ENCODE measurements at places on chromosomes 5 and 9.

GRCh38 chr9:27339661-27340284 lies 42.8 kb upstream of the EQTN start:
- no peak for DNase-seq

DNA sequence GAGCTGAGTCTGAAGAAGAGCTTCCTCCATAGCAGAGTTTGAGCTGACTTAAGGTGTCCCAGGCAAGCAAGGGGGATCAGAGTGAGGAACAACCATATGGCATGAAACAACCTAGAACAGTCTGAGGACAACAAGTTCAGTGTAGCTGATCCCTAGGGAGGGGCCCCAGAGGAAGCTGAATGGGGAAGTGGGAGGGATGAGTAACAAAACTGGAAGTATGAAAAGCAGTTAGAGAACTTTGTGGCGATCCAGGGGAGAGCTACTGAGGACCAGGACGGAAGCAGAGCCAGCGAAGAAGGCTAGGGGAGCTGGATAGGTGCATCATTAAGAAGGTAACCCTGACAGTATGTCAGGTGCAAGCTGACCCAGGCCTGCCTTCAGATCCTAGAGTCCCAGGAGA lies 580.8 kb downstream of the BNC2 start:
- no peak for DNase-seq

DNA sequence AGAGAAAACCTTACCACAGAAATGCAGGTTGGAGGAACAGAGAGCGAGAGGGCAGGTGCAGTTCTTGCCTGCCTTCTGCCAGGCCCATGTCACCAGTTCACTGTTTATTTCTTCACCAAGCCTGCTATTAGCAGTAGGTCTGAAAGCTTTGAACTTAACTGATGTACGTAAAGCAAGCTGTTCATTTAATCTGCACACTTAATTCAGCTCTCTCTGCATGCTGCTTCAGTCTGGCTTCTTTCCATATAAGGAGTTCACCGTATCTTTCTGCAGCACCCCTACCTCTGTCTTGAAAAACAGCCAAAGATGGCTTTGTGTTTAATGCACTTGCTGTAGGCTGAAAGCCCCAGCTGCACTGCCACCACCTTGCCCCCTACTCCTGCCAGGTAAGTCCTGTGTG lies 205.1 kb downstream of the RAB3C start:
- DNase-seq, result no peak

- no peak for DNase-seq
Observed at GRCh38 chr9:4389003-4389402, 89.1 kb upstream of the GLIS3 start.

- DNase-seq, result no peak
Observed at GRCh38 chr5:56301069-56301468, 67.9 kb upstream of the ANKRD55 start.

GRCh38 chr5:133642153-133642722 lies 29.9 kb upstream of the FSTL4 start:
- DNase-seq, result no peak

DNA sequence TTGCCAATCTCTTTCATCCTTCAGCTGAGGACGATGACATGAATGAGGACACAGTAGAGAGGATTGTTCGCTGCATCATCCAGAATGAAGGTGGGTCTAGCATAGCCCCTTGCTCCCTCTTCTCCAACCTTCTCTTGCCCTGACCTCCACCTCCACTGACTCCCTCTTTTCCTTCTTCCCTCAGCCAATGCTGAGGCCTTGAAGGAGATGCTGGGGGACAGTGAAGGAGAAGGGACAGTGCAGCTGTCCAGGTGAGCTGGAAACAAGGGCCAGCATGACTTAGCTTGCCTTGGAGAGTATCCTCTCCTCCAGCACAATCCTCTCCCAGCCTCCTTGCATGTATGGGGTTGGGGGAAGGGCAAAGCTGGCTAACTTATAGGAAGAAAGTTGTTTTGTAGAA lies 2.0 kb downstream of the RELL2 start:
- no peak for DNase-seq

DNA sequence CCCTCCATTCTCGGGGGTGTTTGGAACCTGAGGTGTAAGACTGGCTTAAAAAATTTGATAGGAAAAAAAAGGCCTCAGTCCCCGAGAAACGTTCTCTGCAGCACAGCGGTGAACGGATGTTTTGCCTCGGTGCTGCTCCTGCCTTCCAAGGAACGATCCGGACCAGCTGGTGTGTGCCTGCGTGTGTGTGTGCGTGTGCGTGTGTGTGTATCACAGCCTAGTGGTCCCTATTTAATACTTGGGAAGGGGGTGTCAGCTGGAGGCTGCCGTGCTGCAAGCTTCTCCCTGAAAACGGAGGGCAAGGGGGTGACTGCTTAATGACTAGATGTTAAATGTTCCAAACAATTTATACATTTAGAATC lies 76.9 kb downstream of the LHX2 start:
- no peak for DNase-seq

GRCh38 chr5:16446993-16447392 lies 18.6 kb downstream of the ZNF622 start:
- no peak for DNase-seq

DNA sequence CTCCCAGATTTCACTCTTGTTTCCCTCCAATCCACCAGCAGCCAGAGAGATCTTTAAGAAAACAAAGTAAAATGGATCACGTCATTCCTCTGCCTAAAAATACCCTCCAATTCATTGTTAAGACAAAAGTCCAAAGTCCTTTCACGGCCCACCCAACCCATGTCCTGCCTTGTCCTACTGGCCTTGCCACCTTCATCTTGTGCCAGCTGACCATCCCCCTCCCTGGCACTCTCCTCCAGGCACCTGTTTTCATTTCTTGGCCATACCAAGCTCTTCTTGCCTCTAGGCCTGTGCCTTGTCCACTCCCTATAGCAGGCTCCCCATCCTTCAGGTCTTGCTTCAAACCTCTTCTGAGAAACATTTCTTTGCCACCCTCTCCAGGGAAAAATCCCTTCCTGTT lies 307.6 kb downstream of the MSX2 start:
- DNase-seq, result no peak

GRCh38 chr5:27911216-27911615 lies 872.8 kb upstream of the CDH9 start:
- no peak for DNase-seq

GRCh38 chr9:98941946-98942523 lies 1.7 kb upstream of the COL15A1 start:
- no peak for DNase-seq

- no peak for DNase-seq
Observed at GRCh38 chr5:121399879-121400278, 451.8 kb upstream of the FTMT start.

DNA sequence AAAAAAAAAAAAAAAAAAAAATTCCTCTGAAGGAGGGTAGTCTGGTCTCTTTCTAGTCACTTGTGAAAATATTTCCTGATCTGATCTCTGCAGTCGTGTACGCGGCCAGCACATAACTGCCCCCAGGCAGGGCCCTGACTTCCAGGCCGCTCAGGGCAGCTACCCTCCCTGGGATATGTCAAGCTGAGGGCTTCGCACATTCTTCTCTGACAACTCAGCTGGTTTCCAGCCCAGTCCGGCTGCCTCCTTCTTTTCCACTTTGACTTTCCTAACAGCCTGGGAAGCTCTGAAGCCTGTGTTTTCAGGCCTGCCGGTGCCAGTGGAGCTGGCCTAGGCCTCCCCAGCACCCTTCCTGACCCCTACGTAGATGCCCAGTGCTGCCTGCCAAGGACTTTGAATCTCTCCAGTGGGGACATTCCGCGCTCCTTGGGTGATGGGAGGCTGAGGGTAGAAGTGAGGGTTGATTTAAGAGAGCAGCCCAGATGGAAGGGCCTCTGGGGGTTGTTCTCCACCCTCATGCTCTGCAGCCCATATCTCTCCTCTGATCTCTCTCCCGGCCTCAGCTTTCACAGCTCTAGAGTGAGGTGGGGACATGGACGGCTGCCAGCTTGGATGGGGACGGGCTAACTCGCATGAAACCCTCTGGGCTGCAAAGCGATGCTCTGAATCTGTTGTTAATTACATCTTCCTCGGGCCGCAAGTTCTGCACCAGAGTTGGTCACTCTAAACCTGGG lies 20.7 kb downstream of the COL5A1 start:
- no peak for DNase-seq

DNA sequence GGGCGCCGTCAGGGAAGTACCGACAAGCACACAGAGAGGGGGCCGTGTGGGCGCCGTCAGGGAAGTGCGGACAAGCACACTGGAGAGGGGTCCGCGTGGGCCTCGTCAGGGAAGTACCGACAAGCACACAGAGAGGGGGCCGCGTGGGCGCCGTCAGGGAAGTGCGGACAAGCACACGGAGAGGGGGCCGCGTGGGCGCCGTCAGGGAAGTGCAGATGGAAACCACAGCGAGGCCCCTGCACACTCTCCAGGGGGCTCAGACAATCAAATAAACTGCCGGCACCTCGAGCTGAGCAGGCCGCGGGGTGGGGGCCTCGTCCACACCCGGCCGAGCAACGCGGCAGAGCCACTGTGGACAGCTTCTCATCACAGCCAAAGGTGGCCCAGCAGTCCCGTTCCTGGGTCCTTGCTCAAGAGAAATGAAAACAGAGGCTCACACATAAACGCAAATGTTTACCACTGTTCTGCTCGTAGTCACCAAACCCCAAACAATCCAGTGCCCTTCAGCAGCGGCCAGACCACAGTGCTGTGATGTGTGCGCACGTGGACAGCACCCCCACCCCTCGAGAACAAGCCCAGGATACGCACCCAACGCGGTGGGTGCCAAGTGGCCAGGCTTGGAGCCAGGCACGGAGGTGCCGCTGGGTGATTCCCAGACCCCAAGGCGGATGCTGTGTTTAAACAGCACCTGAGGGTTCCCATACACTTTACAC lies 24.7 kb downstream of the TPPP start:
- no peak for DNase-seq

DNA sequence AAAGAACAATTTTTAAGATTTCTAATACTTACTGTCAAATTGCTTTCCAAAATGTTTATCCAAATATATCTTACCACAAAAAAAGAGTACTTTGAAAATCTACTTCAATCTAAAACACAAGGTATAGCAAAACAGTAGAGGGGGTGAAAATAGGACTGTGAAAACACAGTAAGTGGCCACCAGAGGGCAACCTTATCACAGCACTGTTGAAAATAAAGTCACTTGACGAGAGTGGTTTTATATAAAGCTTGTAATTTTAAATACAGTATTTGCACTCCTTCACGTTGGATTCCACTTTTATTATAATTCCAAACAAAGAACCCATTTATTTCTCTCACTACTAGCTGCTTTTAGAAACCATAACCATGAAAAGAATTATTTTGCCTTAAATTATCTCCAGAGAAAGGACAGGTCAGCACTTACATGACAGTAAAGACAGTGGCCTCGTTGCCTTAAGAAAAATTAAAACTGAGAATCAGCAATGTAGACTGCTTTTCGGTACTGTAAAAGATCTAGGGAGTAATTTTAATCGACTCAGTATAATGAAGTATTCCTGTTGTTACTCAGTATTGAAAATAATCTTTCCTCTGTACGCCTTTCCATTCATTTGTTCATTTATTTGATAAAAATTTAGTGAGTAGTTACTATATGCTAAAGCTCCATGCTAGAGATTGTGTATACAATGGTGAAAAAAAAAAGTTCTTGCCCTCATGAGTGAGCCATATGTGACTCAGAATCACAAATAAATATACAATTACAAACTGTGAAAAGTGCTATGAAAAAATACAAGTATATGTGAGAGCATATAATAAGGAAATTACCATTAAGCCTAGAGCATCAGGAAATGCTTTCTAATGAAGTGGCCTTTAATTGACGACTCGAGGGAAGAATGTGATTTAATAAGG lies 40.0 kb upstream of the CDK5RAP2 start:
- peak; percentile 33 for DNase-seq

GRCh38 chr9:76996700-76997099 lies 22.8 kb upstream of the FOXB2 start:
- DNase-seq, result no peak

DNA sequence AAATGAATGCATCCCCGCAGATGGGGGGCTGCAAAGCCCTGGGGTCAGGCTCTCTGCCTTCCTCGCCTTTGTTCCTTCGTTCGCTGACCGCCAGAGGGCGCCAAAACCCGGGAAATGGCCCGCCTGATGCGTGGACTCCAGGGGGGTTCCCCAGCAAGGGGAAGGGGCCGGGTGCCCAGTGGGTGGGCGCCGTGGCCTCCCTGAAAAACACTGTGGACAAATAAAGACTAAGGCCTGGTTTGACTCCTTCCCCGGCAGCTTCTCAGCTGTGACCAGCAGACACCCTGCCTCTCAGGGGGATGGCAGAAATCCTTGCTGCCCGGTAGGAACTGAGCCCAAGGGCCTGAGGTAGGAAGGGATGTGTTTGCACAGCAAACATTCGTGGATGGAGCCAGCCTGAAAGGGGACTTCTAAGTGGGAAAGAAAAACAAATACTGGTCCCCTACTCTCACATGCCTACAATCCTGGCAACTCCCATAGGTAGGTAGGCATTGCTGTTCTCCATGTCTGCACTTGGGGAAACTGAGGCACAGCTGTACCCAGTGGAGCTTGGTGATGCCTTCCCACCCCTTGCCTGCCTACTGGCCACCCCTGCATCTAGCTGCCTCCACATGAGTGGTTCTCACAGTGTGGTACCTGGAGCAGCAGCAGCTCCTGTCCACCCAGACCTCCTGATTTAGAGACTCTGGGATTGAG lies 57.7 kb downstream of the DUSP1 start:
- peak; percentile 69 for DNase-seq

DNA sequence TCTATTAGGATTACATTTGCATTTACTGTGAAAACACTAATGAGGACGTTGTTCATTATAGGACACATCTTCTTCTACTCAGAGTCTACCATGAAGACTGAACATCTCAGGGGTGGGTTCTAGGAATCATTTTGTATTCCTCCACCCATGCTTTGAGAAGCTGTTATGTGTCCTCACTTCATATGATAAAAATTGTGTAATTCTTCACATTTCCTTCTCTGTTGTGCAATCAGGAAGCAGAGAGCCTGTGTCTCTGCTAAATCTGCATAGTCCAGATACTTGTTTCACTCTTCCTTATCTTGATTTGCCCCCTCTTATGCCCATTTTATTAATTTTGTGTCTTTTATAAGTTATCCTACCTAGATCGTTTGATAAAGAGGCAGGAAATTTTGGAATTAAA lies 97.8 kb upstream of the IQGAP2 start:
- no peak for DNase-seq
